PC-3 (cell line): ENCODE measurements at places on chromosomes 7 and 10. TPM values are rescaled to one million over a fixed set of nuclear protein-coding genes. Genes with fewer than 3 reads are reported as not detected.

The GRIFIN gene
- not detected in 2 replicates for total RNA-seq

The RAPGEF5 gene
- total RNA-seq, result 5.6 and 10.8 TPM in 2 replicates

The PRSS2 gene
- total RNA-seq, result 0.40 TPM in 1 of 2 replicates, not detected in the other

- H3K4me3 ChIP-seq, result no peak overlapping the region
- H3K4me1 ChIP-seq, result no peaks in the 10 kb centered on the region
- DNase-seq, result peak; percentile 21
- H3K27ac ChIP-seq, result no peak overlapping the region
- H3K36me3 ChIP-seq, result no peaks in the 10 kb centered on the region
Observed at GRCh38 chr7:156380261-156380660, 260.3 kb upstream of the RNF32 start.

GRCh38 chr7:100572949-100573675 lies 588 bp downstream of the SAP25 start:
- H3K4me1 ChIP-seq, result no peaks in the 10 kb centered on the region; the same call in 1 of the 2 replicates
- H3K27ac ChIP-seq, result no peak overlapping the region
- no peak for DNase-seq
- no peak overlapping the region for H3K4me3 ChIP-seq

DNA sequence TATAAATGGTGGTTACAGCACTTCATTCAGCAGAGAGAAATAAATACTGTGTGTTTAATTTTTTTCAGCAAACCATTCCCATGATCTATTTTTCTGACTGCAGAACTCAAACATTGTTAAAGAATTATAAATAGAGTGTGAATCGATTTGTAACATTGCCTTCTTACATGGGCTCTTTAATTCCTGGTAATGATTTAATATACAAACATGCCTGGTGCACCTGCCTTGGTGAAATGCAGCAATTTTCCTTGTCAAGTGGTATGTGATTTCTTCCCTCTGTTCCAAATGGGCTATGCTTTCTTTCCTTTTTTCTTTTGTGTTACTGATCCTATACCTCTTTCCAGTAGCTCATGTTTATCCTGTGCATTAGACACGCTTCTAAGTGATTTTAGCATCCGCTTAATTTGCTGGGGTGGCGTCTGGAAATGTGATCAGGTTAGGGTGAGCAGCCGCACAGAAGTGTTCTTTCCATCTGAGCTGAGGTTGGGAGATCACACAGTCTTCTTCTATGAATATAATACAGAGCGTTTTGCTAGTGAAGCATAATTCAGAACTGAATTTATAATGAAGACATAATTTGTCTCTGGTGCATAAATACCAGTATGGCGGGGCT lies 94.3 kb upstream of the ITGB1 start:
- peaks cover 11% of the 10 kb centered on the region for H3K4me1 ChIP-seq
- no peaks in the 10 kb centered on the region for H3K36me3 ChIP-seq
- H3K27me3 ChIP-seq, result no peaks in the 10 kb centered on the region

- H3K4me3 ChIP-seq, result no peak overlapping the region
- H3K4me1 ChIP-seq, result no peaks in the 10 kb centered on the region
- H3K36me3 ChIP-seq, result no peaks in the 10 kb centered on the region
- peaks cover 60% of the 10 kb centered on the region for H3K27me3 ChIP-seq
- no peak for DNase-seq
- H3K27ac ChIP-seq, result no peak overlapping the region
Observed at GRCh38 chr7:2982831-2983230, 60.8 kb downstream of the CARD11 start.

GRCh38 chr10:36808625-36809362 lies 316.6 kb upstream of the ANKRD30A start:
- no peaks in the 10 kb centered on the region for H3K4me1 ChIP-seq
- H3K36me3 ChIP-seq, result no peaks in the 10 kb centered on the region
- H3K27me3 ChIP-seq, result no peaks in the 10 kb centered on the region
- no peak overlapping the region for H3K27ac ChIP-seq
- H3K4me3 ChIP-seq, result no peak overlapping the region

- H3K4me1 ChIP-seq, result peaks cover 52% of the 10 kb centered on the region
- peak overlapping the region; percentile 88 for H3K27ac ChIP-seq
- H3K36me3 ChIP-seq, result no peaks in the 10 kb centered on the region
- H3K27me3 ChIP-seq, result no peaks in the 10 kb centered on the region
- peak; percentile 37 for DNase-seq
Observed at GRCh38 chr10:7945469-7946187, 108.9 kb upstream of the GATA3 start.

GRCh38 chr10:97919012-97919411 lies 69.4 kb downstream of the GOLGA7B start:
- no peaks in the 10 kb centered on the region for H3K27me3 ChIP-seq
- H3K36me3 ChIP-seq, result no peaks in the 10 kb centered on the region; the same call in 1 of the 2 replicates
- no peaks in the 10 kb centered on the region for H3K4me1 ChIP-seq
- H3K4me3 ChIP-seq, result no peak overlapping the region
